ENCODE measurements at places on chromosomes 1 and 21. TPM values are rescaled to one million over a fixed set of nuclear protein-coding genes. Genes with fewer than 3 reads are reported as not detected.

GRCh38 chr1:106717591-106717990, 338.9 kb upstream of the PRMT6 start:
- no peak for DNase-seq

- no peak for DNase-seq
Observed at GRCh38 chr1:150192012-150192411, 42.3 kb downstream of the PLEKHO1 start.

GRCh38 chr1:101540161-101540560, 303.3 kb downstream of the S1PR1 start:
- no peak for DNase-seq

DNA sequence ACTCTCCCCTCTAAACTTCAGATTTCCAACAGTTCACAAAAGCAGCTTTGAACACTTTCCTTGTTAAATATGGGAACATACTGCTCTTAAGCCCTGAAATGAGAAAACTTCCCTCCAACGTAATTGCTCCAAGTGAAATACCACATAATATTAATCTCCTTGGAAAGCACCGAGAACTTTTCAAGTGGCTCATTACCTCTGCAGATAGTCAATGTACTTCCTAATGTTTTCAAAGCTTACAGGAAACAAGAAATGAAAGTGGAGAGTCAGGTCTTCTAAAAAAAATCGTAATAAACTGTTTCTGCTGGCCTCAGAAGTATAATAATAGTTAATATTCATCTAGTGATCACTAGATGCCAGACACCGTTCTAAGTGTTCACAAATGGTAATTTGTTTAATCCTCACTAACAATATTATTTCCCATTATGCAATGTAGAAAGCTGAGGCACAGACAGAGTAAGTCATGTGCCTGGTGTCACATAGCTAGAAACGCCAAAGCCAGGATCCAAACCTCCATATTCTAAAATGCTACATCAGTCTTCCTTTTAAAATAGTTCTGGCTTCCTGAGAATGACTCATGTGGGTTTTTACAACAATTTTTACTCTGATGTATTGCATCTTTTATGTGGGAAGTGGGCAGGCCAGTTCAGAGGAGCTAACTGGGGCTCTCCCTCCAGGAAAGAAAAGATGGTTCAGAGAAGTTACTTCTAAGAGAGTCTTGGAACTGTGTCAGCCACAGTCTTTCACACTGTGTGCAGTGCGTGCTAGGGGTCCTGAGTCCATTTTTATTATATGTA, 177.2 kb downstream of the PLPPR4 start:
- DNase-seq = peak; percentile 26

DNA sequence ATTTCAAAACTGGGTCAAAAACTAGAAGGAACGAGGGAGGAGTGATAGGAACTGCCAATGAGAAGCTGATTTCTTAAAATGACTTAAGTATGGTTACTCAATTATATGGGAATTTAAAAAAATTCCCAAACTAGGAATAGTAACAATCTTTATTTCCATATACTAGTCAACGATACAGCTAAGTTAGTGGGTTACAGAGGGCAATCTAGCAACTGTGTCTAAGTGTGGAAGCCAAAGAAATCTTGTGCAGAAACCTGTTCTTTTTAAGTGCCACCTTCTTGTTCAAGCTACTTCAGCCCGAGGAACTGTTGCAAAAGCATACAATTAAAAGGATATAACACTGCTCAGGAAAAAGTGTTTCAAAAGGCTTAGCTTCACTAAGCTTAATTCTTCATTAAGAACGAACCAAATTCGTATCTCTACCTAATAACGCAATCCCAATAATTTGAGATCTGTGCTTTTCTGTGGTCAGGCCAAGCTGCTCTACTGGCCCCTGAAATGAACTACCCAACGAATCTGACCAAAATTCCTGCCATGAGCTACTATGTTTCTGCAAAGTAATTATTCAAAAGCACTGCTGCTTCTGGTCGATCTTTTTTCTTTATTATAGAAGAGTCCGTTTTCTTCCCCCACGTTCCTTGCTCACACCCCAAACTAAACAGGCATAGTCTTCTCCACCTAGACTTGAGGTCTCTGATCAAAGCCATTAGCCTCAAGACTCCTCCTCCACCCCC, 1.8 kb downstream of the USP24 start:
- no peak for DNase-seq

- no peak for DNase-seq
Observed at GRCh38 chr1:222813866-222814535, 838 bp upstream of the DISP1 start.

DNA sequence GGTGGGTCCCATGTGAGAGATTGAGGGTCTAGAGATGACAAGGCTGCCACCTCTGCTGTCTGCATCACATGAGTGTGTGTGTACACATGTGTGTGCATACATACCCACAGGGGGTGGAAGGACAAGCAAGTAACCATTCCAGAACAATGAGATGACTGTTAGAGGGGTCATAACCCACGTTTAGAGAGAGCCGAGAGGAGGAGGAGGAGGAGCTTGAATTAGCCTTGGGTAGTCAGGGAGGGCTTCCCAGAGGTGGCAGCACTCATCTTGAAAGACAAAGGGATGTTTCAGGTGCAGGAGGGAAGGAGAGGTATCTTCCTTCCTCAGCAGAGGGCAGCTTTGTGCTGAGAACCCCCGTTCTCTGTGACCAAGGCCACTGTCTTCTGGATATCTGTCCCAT, 21.3 kb downstream of the TNFRSF1B start:
- no peak for DNase-seq

DNA sequence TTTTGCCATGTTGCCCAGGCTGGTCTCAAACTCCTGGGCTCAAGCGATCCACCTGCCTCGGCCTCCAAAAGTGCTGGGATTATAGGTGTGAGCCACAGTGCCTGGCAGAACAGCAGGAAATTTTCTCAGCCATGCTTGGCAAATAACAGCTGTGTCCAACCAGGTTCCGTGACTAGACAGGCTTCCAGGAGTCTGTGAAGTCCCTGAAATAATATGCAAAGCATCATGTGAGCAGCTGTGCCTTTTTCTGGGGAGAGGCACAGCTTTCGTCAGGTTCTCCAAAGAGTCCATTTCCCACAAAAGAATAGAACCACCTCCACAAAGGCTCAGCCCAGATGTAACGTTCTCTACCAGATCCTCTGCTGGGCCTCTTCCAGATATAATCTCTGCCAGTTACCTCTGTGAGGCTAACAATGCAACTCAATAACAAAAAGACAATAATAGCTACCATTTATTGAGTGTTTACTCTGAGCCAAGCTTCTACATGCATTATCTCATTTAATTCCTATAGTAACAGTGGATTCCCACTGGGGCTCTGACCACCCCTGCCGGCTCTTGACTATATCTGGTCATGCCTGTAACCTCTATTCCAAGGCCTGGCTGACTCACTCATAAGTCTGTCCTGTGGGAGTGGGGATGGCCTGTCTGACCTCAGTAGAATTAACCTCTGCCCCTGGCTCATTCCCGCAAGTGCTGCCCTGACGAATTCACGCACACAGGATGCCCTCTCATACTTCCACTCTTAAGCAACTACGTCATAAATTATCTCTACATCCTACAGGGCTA, 4.0 kb upstream of the NKAIN1 start:
- no peak for DNase-seq

- DNase-seq = no peak
Observed at GRCh38 chr1:32893198-32894018, 7.1 kb downstream of the HPCA start.

- no peak for DNase-seq
Observed at GRCh38 chr1:153626477-153626903, 815 bp downstream of the S100A13 start.

DNA sequence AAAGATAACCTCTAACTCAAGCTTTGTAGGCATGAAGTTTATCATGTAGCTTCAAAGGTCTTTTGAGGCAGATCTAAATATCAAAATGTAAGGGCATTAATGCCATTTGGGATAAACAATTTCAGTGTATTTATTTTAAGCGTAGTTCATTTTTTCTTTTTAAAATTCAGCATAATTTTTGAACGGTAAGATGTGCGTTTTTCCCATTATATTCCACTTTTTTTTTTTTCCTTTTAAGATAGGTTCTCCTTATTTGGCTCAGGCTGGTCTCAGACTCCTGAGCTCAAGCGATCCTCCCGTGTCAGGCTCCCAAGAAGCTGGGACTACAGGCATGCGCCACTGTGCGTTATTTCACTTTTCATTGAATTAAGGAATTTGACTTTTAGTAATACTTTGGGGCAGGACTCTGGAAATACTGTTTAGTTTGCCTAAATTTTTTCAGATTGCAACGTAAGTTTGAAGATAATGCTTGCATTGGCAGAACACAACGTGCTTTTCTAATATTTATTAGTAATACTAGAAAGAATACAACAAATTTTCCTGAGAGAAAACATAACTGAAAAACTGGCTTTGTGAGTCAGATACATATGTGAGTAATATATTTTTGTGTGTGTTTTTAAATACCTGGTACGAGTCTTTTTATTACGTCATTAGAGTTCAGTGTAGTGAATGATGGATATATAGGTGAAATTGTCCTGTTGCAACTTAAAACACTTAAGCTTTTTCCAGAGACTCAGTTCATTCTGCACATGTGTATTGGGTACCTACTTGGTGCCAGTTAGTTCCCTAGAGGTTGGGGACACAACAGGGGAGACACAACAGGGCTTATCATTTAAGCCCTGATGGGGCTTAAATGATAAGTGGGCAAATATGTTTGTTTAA, 2.2 kb downstream of the RALGPS2 start:
- DNase-seq = no peak

DNA sequence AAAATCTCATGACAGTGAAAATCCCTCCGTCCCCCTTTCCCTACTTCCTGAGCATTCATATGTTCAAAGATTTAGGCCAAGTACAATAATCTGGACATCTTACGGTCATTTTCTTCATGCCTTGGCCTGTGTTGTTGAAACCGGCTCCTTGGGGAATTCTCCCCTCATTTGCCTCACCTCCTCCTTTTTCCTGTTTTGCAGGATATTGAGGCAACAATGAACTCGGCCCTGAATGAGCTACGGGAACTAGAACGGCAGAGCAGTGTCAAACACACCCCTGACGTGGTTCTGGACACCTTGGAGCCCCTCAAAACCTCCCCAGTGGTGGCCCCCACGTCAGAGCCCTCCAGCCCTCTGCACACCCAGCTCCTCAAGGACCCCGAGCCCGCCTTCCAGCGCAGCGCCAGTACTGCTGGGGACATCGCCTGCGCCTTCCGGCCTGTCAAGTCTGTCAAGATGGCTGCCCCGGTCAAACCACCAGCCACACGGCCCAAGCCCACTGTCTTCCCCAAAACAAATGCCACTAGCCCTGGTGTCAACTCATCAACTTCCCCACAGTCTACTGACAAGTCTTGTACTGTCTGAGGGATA, 9.3 kb upstream of the IKBKE start:
- no peak for DNase-seq

- no peak for DNase-seq
Observed at GRCh38 chr1:233105225-233105624, 154.8 kb downstream of the NTPCR start.

- DNase-seq = no peak
Observed at GRCh38 chr1:160972939-160973338, 18.3 kb upstream of the ITLN2 start.

GRCh38 chr1:234473118-234473517, 5.9 kb downstream of the TARBP1 start:
- no peak for DNase-seq

The NFASC gene
- total RNA-seq = 0.06 TPM

The RBP7 gene
- total RNA-seq = not detected

The PCSK9 gene
- total RNA-seq = not detected

The SEMA4A gene
- total RNA-seq = 13.2 TPM

The LRRIQ3 gene
- 1.3 TPM for total RNA-seq

The HES2 gene
- not detected for total RNA-seq

The PDPN gene
- total RNA-seq = not detected

The C1orf167 gene
- not detected for total RNA-seq

The CAPZB gene
- 324 TPM for total RNA-seq

The ABCA4 gene
- not detected for total RNA-seq

The UTS2 gene
- 0.19 TPM for total RNA-seq

The AIRE gene
- total RNA-seq = not detected

The S1PR1 gene
- 72.6 TPM for total RNA-seq

The CYP4A11 gene
- total RNA-seq = not detected

The DDR2 gene
- 0.19 TPM for total RNA-seq

Measured in activated naive CD8-positive, alpha-beta T cell treated with anti-CD3 and anti-CD28 coated beads for 36 hours (primary cell).